ENCODE measurements at places on chromosomes 7 and 10.

GRCh38 chr10:118101501-118101900, 54.8 kb upstream of the RAB11FIP2 start:
- DNase-seq: peak; percentile 78

- DNase-seq: no peak
These were observed 336.8 kb downstream of the DNAJB6 start for GRCh38 chr7:157673573-157673972.

DNA sequence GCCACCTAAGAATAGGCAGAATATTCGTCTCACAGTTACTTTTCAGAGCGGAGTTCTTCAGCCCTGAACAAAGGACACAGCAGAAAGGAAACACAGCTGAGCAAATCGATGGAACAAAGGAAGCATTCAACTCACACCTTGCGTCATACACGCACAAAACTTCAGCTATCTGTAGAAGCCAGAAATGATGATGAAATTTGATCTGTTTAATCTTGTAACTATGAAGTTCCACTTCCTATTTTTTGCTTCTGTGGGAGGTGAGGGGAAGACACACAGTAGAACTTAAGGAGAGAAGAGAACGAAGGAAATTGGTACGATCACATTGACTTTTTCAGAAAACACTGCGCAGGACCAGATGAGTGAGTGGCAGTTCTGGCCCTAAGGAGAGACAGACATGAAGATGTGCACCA, 26.2 kb downstream of the FAM171A1 start:
- DNase-seq: peak; percentile 22

DNA sequence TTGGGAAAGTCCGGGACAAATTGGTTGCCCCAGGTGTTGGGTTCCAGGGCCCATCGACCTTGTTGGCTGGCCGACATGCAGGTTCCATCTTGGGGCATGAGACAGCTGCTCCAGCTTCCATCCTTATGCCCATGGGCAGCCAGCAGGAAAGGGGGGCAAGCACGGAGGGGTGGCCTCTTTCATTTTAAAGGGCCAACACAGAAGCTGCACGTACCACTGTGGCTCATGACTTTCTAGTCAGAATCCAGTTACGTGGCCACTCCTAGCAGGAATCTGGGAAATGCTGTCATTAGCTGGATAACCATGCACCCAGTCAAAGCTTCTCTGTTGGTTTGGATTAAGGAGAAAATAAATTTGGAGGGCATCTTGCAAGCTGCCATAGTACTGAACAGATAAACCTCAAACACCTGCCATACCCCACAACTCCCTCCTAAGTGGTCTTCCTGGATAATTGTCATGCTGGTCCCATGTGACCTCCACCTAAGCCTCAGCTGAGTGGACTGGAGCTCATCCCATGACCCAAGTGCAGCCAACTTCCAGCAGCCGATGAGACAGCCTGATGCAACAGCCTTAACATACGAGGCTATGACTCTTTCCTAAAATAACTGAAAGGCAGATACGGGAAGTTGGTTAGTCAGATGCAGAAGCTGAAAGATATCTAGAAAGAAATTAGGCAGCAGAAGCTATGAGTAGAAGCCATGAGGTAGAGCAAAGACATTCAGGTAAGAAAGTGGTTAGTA, 21.4 kb upstream of the GSDME start:
- peak; percentile 97 for DNase-seq

DNA sequence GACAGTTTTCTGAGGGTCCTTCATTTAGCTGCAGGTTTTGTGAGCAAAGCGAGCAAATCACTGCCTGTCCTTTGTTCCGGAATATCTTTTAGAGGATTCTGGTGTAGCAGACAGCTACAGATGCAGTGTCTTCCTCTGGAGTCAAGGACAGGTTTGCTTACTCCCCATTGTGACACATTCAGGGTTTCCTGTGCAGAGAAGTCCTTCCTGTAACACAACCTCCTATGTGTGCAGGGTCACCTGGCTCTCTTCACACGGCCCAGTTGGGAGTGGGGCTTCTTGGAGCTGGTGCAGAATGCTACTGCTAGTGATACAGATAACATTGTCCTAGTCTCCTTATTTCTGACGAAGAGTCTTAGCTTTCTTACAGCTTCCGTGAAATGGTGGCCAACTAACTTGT, 47.9 kb downstream of the RBM33 start:
- DNase-seq: no peak

- peak; percentile 83 for DNase-seq
These were observed 1.6 kb upstream of the RAB19 start for GRCh38 chr7:140402178-140402835.

DNA sequence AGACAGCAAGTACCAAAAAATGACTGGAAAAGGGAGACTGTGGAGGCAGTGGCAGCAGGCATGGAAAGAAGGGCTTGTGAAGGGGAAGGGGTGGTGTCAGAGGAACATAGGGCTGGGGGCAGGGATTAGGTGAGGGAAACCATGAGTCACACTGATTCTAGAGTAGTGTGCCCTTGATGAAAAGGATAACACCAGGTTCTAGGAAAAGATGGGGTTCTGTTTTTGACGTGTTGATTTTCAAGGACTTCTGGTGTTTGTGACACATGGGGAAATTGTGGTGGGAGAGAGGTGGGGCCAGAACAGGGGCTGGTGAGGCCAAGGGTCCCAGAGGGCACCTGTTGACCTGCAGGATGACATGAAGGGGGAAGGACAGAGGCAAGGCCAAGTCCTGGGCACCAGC, 57.1 kb downstream of the FIGNL1 start:
- no peak for DNase-seq

DNA sequence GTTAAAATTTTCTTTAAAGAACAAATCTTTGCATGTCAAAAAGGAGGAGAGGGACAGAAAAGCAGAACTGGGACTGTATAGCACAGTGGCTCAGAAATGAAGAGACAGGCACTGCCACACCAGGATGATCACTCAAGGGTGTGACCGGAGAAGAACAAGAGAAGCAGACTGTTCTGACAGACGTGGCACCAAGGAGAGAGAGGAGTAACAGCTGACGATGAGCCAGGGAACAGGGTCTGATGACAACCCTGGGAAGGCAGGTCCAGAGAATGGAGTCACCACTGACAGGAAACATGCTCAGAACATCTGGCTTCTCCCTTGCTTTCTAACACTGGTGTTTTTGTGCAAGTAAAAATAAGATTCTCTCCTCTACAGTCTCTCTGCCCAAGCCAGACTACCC, 14.6 kb upstream of the VAX1 start:
- peak; percentile 30 for DNase-seq

Measured in GM23248 (cell line).